ENCODE measurements at places on chromosomes 16 and 17.

- no peak for DNase-seq
Measured at GRCh38 chr17:11739848-11740247, 141.6 kb downstream of the DNAH9 start.

- no peak for DNase-seq
Measured at GRCh38 chr17:81328978-81329926, 34.1 kb upstream of the SLC38A10 start.

GRCh38 chr17:39244600-39245570 is 19.1 kb upstream of the STAC2 start:
- DNase-seq: peak; percentile 84

DNA sequence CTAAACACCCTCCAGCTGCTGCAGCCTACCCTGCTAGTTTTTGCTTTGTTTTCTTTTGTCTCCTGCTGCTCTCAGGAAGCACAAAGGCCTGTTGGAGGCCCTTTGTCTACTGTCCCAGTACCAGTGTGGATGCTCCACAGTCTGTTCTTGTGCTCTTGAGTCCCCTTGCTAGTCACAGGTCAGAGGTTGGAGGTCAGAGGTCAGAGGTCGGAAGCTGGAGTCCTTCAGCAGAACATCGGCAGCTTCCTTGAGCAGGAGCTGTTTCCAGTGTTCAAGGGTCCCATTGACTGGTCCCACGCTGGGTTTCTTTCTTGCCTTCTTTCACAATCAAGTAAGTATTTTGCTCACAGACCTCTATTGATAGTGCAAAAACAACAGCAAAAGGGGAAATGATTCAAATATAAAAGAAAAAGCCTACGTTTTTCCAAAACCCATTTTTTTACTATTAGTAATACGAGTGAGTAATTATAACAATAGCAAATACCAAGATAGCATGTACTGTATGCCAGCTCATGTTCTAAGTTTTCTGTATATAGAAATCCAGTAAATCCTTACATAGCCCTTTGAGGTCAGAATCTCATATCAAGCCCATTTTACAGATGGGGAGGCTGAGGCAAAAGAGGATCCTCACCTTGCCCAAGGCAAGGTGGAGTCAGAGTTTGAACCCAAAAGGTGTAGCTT is 10.9 kb upstream of the IL34 start:
- DNase-seq: peak; percentile 5

DNA sequence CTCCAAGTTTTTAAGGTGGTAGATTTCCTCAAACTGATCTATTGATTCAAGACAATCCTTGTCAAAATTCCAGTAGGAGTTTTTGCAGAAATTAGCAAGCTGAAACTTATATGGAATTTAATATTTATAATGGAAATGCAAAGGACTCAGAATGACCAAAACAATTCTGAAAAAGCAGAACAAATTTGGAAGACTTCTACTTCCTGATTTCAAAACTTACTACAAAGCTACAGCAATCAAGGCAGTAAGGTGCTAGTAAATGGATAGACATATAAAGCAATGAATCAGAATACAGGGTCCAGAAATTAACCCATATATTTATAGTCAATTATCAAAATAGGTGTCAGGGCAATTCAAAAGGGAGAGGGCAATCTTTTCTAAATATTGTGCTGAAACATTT is 11.8 kb upstream of the IL21R start:
- no peak for DNase-seq

GRCh38 chr17:82399601-82400101 is 18.5 kb upstream of the HEXD start:
- DNase-seq: peak; percentile 81

DNA sequence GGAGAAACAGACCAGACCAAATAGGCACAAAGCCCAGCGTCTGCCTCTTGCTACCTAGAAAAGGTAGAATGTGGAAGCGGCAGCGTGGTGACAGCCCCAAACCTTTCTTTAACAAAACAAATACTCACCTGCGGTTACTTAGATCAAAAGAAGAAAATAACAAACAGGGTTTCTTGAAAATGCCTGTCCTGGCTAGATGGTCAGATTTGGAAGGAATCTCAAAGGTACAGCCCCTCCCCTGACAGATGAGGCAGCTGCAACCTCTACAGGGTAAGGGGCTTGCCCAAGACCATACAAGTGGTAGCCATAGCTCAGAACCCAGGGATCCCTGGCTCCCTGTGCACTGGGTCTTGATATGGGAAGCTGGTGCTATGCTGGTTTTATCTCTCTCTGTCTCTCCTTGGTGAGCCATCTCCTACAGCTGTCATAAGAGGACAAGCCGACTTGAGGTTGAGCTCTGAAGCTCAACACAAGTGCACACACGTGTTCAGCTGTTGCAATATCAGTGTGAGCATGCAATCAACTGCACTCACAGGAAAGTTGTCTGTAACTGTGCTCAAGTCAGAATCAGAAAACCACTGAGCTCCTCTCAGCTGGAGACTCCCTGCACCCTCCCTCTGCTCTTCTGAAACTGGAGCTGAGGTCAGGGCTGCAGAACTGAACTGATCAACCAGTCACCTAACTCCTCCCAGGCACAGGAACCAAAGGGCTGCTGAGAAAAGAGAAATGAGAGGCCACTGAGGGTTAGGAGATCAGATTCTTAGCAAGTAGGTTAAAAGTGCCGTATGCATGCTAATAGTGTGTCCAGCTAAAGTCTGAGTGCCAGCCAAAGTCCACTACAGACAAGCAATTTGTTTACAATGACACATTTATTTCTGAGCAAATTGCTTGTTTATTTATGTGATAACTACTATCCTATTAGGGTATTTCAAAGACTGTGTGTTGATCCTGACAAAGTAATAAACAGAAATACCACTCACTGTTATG is 6.1 kb upstream of the RNF157 start:
- DNase-seq: no peak

DNA sequence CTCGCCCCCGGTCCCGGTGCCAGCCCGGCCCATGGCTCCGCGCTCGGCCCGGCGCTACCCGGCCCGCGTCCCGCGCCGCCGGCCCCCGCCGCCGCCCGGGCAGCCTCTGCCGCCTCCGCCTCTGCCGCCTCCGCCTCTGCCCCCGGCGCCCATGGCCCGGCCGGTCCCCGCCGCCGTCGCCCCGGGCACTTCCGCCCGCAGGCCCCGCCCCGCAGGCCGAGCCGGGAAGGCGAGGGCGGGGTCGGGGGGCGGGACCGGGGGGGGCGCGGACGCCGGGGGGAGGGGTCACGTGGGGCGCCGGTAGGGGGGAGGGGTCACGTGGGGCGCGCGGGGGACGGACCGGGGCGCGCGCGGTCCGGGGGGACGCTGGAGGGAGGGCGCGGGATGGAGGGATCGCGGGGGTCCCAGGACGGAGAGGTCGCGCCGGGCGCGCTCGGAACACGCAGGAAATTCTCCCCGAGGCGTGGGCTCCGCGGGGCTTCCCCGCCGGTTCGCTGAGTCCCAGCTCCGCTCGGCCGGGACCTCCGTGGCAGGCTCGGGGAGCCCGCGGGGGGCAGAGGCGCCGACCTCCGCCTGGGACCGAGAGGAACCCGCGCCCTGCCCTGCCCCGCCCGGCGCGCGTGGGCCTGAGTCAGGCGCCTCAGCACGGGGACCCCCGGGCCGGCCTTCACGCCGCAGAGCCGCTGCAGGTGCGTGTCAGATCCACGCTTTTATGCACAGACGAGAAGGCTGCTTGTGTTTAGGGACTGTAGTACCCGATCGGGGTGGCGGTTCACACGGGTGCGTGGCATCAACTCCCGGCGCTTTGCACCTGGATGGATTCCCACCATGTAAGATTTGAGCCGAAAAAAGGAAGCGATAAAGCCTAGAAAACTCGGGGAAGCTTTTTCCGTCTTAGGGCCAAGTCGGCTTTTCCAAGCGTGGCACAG is at the start of gene PGAP6:
Gene PGAP6 (minus strand): TSS at position 190 of the 929 bp plus-strand sequence. CDS start 157 bp downstream, at position 33.
- peak; percentile 77 for DNase-seq

DNA sequence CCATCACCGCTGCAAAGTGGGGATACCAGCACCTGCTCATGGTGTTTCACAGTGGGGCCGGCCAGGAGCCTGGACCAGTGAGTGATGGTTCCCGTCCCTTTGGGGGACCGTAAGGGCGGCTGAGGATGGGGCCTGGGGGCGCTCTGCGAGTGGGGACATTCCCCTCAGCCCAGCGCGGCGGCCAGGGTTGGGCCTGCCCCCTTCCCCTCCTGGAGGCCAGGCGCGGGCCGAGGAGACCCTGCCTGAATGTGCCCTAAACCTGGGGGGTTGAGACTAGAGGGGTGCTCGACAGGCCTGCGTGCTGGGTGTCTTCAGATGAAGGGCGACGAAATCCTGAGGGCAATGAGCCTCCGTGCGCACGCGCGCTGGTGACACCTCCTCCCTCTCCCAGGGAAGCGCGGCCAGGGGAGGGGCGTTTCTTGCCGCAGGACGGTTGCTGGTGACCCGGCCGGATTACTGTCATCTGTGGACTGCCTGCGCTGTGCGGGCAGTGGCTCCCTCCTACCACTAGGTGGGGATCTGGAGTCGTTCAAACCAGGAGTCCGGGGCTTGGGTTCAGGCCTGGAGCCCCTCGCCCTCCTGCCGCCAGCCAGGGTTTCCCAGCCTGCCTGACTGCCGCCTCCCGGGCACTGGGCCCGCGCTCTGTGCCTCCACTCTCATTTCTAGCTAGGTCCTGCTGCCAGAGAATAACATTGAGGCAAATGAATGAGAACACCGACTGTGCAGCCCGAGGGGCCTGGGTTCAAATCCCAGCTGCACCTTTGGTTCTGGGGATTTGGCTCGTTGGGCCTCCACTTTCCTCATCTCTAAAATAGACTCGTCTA is 17.1 kb downstream of the TBX2 start:
- DNase-seq: peak; percentile 55

DNA sequence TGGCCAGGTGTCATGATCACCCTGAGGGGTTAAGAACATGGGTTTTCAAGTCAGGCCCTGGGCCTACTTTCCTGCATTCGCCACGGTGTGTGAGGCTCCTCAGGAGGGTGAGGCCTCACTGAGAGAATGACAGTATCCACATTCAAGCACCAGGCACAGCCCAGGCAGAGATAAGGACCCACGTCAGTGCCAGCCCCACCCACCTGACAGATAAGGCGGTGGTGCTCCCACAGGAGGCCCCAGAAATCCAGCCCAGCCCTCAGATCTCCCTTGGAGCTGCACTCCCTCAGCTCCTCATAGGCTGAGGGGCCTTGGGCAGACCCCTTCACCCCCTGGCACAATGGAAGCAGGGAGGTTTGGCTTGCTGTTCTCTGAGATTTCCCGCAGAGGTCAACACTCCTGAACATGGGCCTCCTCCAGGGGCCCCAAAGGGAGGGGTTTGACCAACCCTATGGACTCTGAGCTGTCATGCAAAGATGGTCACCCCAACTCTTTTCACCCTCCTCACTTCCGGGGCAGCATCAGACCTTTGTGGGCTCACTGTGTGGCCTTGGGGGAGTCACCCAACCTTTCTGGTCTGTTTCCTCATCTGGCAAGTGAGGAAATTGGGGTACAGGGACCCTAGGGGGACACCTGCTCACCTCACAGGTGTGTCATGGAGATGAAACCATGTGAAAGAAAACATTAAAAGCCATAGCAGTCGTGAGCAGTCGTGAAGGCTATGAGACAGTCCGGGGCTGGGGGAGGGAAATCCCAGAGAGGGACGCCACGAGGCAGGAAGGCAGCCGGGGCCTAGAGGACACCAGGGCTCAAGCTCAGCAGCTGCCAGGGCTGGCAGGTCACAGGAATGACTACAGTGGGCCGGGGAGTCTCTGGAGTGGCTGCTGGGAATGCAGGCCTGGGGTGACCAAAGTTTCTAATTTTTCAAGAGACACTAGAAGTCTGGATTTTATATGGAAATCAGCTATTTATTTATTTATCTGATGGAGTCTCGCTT is 15.4 kb downstream of the PLLP start:
- DNase-seq: no peak

DNA sequence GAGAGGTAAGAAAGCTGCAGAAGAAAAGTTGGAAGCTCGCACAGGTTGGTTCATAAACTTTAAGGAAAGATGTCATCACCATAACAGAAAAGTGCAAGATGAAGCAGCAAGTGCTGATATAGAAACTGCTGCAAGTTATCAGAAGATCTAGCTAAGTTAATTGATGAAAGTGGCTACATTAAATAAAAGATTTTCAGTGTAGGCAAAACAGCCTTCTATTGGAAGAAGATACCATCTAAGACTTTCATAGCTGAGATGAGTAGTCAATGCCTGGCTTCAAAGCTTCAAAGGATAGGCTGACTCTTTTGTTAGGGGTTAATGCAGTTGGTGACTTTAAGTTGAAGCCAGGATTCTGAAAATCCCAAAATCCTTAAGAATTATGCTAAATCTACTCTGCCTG is 24.0 kb downstream of the CYLD start:
- DNase-seq: no peak

GRCh38 chr16:27226476-27226875 is 23.1 kb downstream of the KDM8 start:
- DNase-seq: peak; percentile 78

GRCh38 chr16:86597880-86598606 is 19.7 kb downstream of the FOXL1 start:
- no peak for DNase-seq

GRCh38 chr17:48723423-48724250 is 652 bp downstream of the PRAC2 start:
- DNase-seq: no peak

DNA sequence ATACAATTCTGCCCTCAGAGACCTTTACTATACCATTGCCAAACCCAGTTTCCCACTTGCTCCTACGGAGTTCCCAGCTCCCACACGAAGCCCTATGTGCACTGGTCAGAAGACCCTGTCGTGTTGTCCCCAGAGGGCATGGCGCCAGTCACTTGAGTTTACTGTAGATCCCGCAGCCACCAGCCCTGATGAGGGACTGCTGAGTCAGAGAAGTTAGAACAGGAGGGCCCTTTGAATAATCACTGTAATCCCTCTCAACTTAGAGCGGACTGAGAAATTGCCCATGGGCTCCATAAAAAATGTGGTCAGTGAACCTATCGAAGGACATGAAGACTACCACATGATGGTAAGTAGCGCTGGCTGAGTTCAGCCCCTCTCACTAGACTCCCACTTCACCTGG is 9.2 kb downstream of the UBFD1 start:
- no peak for DNase-seq

GRCh38 chr16:72482695-72483094 is 310.7 kb upstream of the PMFBP1 start:
- no peak for DNase-seq

DNA sequence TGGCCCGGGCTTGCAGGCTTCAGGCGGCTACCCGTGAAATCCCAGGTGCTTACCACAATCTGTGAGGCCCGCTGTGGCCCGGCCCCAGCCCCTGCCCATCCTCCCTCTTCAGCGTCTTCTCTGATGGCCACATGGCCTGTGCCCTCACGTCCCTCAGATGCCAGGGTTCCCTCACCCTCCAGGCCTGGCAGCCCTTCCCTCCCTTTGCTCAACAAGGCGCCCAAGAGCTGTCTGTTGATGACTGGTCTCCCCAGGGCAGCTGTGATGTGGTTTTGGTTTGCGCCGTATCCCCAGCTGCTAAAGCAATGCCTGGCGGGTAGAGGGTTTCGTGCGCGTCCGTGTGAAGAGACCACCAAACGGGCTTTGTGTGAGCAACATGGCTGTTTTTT is 35.1 kb downstream of the PMM2 start:
- DNase-seq: no peak

- DNase-seq: peak; percentile 45
Measured at GRCh38 chr17:28547623-28548416, 4.6 kb downstream of the UNC119 start.

- no peak for DNase-seq
Measured at GRCh38 chr17:72119077-72119872, 1.5 kb upstream of the SOX9 start.

- DNase-seq: no peak
Measured at GRCh38 chr17:1003972-1004768, 7.2 kb downstream of the TIMM22 start.

GRCh38 chr17:32445497-32445896 is 1.2 kb downstream of the PSMD11 start:
- no peak for DNase-seq

- no peak for DNase-seq
Measured at GRCh38 chr17:1703063-1703462, 7.1 kb downstream of the TLCD2 start.

- DNase-seq: no peak
Measured at GRCh38 chr16:67278773-67279295, 498 bp upstream of the PLEKHG4 start.
